ENCODE measurements at places on chromosomes 1 and 21. TPM values are rescaled to one million over a fixed set of nuclear protein-coding genes. Genes with fewer than 3 reads are reported as not detected.

The GBP3 gene
- total RNA-seq = 12.0 TPM

The AADACL4 gene
- not detected for total RNA-seq

The TIE1 gene
- total RNA-seq = 0.64 TPM

The TMEM52 gene
- total RNA-seq = 0.99 TPM

The WDR47 gene
- total RNA-seq = 11.5 TPM

The LCE1F gene
- not detected for total RNA-seq

The FAM229A gene
- total RNA-seq = 4.0 TPM

The TMPRSS2 gene
- total RNA-seq = not detected

The TMED5 gene
- total RNA-seq = 48.7 TPM

The FCAMR gene
- not detected for total RNA-seq

The LYSMD1 gene
- total RNA-seq = 5.0 TPM

The ERICH3 gene
- not detected for total RNA-seq

The ESPN gene
- total RNA-seq = 1.2 TPM

The LCE1A gene
- total RNA-seq = not detected

The NRDC gene
- 185 TPM for total RNA-seq

The FAM78B gene
- total RNA-seq = 1.0 TPM

The FAM72D gene
- total RNA-seq = 8.7 TPM

The NIBAN1 gene
- total RNA-seq = 19.0 TPM

The CD5L gene
- not detected for total RNA-seq

The ZNF695 gene
- total RNA-seq = 0.57 TPM

The NBPF6 gene
- total RNA-seq = 0.13 TPM
